Astrocyte of the hippocampus (primary cell): ENCODE measurements at places on chromosomes 7 and 10.

- peak; percentile 14 for DNase-seq
These were observed 1014.6 kb downstream of the GATA3 start for GRCh38 chr10:9069136-9069535.

DNA sequence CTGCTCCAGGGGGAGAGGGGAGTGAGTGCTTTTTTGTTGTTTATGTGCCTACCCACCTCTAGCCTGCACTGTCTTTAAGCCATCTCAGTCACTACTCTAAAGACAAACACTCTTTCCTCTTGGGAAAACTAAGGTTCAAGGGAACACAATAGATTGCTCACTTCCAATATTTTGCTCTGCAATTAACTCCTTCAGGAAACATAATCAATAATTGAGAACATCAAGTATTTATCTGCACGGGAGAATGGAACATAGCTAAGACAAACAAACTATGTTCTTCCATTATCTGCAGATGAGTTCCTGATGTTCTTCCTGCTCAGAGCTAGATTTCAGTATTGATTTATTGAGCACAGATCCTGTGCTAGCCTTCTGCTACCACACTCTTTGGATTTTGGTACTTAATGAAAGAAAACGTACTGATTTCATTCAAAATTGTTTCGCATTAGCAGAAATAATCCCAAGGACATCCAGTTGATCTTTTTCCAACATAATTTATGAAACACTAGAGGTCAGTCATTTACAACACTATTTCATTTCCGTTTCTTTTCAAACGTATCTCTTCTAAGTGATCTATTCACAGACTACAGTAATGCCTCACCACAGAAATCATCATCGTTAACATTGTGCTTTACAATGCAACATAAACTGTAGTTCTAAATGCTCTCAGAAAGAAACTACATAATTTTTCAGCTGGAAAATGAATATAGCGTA lies 8.3 kb downstream of the NEBL start:
- no peak for DNase-seq

- peak; percentile 72 for DNase-seq
These were observed 1106.2 kb downstream of the NRG3 start for GRCh38 chr10:82981137-82981723.

DNA sequence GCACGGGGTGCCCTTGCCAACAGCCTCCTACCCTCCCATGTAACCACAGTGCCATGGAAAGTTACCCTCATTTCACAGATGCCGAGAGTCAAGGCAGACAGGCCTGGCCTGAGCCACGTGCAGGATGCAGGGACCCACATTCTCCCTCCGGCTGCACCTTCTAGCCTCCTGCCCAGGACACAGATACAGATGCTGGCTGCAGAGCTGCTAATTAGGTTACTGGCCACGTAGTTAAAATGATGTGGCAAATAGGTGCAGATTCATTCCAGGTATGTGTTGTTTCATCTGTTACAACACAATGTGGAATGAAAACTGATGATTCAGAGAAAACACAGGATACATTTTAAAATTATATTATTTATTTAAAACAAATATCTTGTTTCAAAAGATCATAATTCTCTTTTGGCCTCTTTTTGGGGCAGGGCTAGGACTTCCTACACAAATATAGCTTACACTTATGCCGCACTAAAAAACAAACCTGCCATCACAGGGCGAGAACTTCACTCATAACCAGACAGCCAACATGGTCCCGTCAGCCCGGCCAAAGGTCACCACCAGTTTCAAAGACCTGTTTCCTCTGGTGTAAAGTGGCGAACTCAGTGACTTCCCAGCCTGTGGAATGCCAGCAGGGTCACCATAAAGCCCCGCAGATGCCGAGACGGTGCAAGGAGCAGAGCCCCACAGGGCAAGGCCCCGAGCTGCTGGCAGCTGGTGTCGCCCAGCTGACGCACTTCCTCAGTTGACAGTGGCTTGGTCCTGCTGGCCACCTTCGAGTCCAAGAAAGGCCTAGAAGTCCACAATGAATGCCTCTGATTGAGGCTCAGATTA lies 83.5 kb downstream of the TNS3 start:
- DNase-seq, result no peak

- DNase-seq, result no peak
These were observed 36.3 kb upstream of the NANOS1 start for GRCh38 chr10:118993214-118993613.

- DNase-seq, result peak; percentile 35
These were observed 79.0 kb upstream of the LSM8 start for GRCh38 chr7:118104812-118105441.

DNA sequence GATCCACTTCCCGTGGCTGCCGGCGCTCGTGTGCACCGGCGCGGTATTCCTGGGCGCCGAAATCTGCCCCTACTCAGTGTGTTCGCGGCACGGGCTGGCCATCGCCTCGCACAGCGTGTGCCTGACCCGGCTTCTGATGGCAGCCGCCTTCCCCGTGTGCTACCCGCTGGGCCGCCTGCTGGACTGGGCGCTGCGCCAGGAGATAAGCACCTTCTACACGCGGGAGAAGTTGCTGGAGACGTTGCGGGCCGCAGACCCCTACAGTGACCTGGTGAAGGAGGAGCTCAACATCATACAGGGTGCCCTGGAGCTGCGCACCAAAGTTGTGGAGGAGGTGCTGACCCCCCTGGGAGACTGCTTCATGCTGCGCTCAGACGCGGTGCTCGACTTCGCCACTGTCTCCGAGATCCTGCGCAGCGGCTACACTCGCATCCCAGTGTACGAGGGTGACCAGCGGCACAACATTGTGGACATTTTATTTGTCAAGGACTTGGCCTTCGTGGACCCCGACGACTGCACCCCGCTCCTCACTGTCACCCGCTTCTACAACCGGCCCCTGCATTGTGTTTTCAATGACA lies 1.3 kb downstream of the CNNM1 start:
- DNase-seq, result no peak

DNA sequence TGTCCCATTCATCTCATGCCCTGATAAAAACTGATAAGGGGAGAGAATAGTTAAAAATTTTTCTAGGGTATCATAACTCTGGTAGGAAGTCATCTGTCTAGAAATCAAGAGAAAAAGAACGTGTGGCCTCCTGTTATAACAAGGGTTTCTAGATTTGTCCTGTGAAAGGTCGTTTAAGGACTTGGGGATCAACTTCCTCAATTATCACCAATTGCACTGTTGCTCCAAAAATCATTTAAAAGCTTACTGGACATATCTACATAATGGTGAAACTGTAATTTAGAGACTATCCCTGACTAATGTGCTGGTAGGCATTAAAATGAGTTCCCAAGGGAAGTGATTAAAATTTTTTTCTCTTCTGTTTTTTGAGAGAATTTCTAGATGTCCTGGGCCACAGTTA lies 58.2 kb downstream of the GPR141 start:
- no peak for DNase-seq

- DNase-seq, result peak; percentile 89
These were observed 60.2 kb downstream of the DNAJB9 start for GRCh38 chr7:108629651-108630400.

- no peak for DNase-seq
These were observed 95.3 kb upstream of the RET start for GRCh38 chr10:42981358-42982236.

- DNase-seq, result no peak
These were observed 96.2 kb downstream of the APBB1IP start for GRCh38 chr10:26534384-26534783.

DNA sequence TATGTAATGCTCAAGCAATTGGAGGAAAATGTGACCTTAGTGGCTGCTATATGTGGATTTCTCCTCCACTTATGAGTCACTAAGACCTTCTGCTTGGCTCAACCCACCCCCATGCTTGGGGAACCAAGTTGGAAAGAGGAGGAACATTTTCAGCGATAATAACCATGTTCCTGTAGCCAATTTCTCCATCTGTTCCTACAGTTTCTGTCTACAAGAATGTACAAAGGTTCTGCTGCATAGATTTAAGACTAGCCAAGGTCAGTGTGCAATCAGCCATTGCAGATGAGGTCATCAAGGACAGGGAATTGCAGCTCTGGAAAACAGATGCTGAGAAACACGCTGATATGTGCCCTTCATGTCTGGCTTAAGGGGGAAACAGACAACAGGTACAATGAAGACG lies 5.6 kb upstream of the NRCAM start:
- no peak for DNase-seq

GRCh38 chr7:1402110-1402790 lies 57.0 kb downstream of the MICALL2 start:
- no peak for DNase-seq

GRCh38 chr10:72088889-72089575 lies 681 bp upstream of the SPOCK2 start:
- no peak for DNase-seq

DNA sequence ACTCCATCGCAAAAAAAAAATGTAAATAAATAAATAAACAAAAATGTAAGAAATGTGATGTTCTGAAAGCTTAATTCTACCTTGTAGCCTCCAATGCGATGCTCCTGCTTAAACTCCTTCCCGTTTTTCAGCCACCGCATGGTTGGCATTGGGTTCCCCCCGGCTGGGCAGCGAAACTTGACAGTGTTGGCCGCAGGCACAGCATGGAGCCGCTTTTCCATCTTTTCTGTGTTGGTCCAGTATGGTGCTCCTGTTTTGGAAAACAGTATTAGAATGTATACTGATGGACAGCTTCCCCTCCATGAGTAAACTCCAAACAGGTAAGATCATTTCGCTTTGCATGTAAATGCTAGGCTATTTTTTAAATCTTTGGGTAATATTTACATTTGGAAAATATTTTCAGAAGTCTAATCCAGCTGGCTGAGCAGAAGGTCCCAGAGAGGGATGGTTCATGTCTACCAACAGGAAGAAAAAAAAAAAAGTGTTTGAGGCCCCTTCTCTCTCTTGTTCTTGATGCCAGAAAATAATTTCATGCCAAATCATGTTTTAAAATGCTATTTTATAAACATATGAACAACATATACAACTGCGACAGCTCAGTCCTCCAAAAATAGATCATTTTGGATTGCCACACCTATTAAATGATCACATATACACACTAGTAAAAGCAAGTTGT lies 46.9 kb downstream of the FGFR2 start:
- DNase-seq, result no peak

GRCh38 chr10:62025901-62026879 lies 124.7 kb downstream of the ARID5B start:
- DNase-seq, result peak; percentile 68

GRCh38 chr7:1227814-1228544 lies 4.7 kb upstream of the UNCX start:
- DNase-seq, result no peak

DNA sequence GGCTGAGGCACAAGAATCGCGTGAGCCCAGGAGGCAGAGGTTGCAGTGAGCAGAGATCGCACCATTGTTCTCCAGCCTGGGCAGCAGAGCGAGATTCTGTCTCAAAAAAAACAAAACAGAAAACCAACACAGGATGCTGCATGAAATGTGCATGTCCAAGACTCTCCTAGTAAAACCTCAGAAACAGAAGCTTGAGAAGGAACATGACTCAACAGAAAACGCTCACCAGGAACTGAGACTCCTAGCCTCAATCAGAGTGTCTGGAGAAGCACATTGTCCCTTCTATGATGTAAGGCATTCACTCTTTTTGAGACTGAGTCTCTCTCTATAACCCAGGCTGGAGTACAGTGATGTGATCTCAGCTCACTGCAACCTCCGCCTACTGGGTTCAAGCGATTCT lies 168.3 kb downstream of the MYOF start:
- no peak for DNase-seq

DNA sequence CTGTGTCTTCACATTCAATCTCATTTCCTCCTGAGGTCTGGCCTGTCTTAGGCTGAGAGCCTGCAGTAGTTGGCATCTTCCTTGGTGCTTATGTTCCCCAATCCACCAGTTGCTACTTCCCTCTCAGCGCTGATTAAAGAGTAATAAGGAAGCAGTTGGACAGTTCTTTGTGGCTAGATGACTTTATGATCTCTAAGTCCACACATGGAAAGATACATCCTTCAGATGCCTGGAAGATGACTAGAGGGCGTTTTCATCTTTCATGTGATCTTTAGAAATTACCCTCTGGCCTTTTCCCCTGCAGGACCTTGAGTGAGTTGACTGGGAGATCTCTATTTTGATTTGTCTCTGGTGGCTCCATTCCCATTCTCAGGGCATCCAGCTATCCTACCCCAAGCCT lies 204.5 kb downstream of the GRM3 start:
- DNase-seq, result no peak

DNA sequence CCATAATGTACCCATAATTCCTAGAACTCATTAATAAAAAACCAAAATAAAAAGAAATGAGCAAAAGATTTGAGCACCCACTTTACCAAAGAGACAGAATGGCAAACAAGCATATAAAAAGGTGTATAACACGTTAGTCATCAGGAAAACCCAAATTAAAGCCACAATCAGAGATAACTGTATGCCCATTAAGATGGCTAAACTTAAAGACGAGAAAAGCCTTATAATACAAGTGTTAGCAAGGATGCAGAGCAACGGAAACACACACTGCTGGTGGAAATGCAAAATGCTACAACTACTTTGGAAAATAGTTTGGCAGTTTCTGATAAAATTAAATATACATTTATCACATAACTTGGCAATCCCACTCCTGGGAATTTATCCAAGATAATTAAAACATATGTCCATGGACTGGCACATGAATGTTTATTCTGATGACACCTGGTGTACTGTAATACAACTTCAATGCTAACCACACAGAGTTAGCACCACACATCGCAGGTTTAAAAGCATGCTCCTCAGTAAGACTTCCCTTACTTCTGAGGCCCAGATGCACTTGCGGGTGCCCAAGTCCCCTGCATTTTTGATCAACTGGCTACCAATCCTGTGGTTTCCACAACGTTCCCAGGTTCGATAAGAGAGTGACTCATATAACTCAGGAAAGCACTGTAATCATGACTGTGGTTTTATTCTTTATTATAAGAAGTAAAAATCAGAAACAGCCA lies 158.6 kb downstream of the SNX13 start:
- peak; percentile 90 for DNase-seq

DNA sequence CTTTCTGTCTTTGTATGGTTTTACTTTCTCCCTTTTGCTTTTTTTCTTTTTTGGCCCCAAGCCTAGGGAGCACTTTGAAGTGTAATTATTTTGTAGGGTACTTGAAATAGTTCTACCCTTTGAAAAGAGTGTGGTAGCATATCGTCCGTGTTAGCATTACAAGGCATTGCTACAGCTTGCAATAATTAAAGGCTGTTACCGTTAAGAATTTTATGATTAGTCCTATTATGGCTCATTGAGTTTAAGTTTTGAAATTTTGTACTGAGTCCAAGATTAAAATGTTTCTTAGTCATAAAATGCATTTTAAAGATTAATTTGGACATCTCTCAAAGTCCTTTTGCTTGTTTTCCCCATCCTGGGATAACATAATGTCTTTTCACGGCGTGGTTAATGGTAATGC lies 490.0 kb upstream of the LRRN3 start:
- DNase-seq, result peak; percentile 27

- no peak for DNase-seq
These were observed 23.5 kb downstream of the MINDY3 start for GRCh38 chr10:15836807-15837206.

DNA sequence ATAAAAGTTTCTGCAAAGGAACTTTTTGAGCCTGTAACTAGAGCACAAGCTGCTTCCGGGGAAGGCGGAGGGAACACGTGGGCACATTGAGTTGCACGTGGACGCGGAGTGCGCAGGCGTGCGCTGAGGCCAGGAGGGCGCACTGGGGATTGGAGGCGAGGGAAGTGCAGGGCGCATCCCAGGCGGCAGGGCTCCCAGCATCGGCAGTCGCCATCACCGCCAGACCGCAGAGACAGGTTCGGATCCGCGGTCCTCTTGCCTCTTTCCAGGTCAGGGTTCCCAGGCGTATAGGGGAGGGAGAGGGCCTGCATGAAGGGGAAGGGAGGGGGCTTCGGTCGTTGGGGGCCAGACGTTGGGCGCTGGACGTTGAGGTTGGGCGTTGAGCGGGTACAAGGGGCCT lies at the start of gene TDRD1:
Gene TDRD1 (plus strand): TSS at position 206 of the 400 bp plus-strand sequence. CDS start 8,479 bp downstream, outside the sequence.
- no peak for DNase-seq

GRCh38 chr7:157601530-157601929 lies 264.7 kb downstream of the DNAJB6 start:
- no peak for DNase-seq

GRCh38 chr7:112938863-112939573 lies 147.6 kb downstream of the GPR85 start:
- DNase-seq, result peak; percentile 71
